ENCODE measurements at places on chromosomes 6 and 20. TPM values are rescaled to one million over a fixed set of nuclear protein-coding genes. Genes with fewer than 3 reads are reported as not detected.

DNA sequence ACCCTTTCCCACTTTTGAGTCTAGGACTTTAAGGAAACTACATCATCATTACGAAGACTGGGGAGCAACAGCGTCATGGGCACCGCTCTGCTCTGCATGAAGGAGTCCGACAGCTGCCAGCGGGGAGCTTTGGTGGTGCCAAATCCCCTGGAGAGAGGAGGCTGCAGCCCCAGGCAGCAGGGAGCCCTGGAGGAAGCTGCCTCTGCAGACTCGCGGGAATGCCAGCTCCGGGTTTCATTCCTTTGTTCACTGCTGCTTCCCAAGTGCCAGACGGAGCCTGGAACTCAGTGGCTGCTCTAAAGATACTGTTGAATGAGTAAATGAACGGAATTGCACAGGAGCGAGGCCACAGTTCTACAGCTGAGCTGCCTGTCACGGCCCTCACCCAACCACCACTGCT lies 196.5 kb upstream of the THBS2 start:
- DNase-seq = no peak

DNA sequence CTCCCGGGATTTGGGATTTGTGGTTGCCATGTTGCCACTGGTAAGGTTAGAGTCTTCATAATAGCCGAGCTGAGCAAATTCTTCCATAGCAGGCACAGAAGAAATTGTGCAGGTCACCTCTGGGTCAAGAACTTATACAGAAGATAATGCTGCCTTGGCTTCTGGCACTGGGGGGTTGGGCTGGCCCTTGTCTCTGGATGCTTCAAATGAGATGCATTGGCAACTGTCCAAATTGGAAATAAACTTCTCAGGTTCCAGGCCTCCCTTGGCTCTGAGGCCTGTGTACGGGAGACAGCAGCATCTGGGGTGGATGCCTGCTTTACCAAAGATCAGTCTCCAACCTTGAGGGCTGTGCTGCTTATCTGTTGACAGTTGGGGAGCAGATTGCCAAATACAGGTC lies 26.2 kb downstream of the MYO6 start:
- no peak for DNase-seq

GRCh38 chr20:10313701-10314100 lies 95.1 kb downstream of the SNAP25 start:
- DNase-seq = no peak

DNA sequence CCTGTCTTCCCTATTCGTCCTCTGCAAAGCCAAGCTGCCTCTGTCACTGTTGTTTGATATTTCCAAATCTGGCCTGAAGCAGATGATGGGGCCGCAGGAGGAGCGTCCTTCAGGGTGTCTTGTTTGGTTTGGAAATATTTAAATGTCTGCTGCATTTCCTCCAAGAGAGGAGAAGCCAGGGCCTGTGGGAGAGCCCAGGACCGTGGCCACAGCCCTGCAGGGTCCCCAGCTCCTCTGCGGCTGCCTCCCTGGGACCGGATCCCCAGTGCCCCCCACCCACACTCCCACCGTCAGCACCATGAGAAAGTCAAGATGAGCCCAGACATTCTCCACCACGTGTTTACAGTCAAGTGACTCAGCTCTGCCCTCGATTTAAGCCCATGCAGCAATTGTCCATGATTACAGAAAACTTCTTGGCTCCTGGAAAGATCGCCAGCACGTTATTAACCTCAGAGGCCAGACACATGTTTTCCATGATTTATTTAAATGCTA lies 18.2 kb downstream of the FOXF2 start:
- no peak for DNase-seq

DNA sequence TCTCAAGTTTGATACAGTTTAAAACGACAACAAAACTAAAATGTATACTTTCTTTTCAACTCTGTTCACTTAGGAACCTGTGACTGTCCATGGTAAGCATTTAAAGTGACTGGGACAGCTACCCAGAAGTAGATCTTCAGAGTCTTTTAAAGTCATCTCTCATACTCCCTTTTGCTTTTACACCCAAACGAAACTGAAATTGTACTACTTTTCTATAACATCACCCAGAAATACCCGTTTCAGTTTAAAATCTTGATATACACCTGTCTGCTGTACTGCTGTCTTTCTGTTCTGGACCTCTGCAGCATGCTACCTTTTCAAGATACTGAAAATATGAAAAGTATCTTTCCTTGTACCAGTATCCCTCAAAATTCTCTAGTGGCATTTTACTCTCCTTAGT lies 170.4 kb upstream of the THEMIS start:
- no peak for DNase-seq

DNA sequence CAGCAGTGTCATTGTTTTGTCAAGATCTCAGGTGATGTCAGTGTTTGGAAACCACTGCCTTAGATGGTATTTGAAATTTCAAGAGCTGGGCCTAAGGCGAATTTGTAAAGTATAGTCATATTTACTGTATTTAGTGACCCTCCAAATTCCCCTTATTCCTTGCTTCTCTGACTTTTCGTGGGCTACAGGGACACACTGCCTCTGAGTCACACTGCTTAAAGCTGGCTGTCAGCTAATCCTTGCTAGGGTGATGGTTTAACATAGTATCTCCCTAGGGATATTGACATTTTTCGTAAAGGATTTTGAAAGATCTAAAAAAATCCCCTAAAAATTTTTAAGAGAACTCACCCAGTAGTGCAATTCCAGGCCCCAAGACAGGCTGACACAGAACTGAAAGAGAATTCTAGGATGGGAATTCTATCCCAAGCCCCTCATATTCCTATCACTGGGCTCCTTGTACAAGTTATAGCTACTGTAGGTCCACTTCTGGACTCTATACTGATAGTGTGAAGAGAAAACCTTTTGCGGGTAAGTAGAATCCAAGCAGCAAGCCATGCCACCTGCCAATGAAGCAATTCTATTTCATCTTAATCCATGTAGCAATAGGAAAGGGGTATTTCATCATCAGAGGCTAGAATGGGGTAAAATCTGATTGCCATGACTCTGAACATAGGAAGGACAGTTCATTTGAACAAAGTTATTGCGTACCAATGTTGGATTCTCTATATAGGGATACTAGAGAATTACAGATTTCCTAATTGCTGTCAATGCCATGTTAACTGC lies 4.3 kb downstream of the BMP6 start:
- DNase-seq = no peak

DNA sequence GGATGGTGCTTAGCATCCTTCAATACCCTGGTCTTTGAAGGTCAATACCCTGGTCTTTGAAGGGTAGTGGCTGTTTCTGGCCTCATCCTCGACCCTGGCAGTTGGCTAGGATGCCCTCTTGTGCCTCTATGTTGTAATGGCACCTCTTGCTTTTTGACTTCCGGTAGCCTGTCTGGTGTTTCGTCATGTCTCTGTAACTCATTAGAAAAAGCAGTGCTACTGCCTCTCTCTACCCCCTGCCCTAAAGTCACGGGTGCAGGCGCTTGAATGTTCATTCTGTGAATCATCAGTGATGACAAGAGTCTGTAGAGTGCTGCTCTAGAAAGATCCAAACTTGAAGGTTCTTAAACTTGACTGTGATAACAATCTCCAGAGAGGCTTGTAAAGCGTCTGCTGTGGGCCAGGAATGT lies 28.3 kb downstream of the RSPO4 start:
- no peak for DNase-seq

GRCh38 chr20:2224368-2224639 lies 71.5 kb upstream of the TGM3 start:
- DNase-seq = no peak

DNA sequence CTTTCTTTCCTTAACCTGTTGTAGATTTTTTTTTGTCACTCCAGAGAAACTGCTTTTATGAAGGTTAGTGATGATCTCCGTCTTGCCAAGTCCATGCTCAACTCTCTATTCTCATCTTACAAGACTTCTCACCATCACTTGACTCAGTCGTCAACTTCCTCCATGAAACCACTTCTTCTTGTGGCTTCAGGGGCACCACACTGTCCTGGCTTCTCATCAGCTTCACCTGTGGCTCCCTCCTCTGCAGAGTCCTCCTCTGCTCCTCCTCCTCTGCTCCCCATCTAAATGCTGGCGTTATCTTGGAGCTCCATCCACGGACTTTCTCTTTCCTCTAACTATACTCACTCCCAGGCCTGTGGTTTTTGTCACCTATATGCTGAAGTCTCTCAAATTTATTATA lies 187.5 kb downstream of the BACH2 start:
- DNase-seq = no peak

DNA sequence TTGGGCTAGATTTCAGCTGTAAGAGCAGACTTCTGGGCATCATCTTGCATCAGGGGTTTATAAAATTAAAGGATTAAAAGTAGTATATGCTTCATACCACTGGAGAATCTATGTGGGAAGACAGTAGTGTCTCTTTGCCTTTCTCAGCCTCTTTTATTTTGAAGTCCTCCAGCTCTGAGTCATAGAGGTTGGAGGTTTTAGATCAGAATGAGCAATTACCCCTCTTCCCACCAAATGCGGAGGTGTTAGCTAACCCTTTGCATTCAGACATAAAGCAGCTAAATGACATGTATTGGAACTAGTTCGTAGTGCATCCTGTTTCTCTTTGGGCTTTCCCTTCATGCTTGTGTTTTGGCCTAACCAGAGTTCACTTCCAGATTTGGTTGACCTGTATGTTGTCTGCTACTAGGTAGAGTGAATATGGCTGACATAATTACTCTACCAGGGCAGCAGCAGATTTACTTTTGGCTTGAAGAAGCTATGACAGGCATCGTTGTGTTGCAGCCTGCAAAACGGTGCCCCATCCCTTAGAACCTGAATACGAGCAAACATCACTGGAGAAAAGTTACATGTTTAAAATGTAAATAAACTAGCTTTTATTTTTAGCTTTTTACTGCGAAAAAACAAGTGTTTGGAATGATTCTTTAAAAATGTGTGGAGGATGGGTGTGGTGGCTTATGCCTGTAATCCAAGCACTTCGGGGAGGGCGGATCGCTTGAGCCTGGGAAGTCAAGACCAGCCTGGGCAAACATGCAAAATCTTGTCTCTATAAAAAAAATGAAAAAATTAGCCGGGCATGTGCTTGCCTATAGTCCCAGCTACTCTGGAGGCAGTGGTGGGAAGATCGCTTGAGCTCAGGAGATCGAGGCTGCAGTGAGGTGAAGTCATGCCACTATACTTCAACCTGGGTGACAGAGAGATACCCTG lies 82.2 kb downstream of the MYO6 start:
- no peak for DNase-seq

DNA sequence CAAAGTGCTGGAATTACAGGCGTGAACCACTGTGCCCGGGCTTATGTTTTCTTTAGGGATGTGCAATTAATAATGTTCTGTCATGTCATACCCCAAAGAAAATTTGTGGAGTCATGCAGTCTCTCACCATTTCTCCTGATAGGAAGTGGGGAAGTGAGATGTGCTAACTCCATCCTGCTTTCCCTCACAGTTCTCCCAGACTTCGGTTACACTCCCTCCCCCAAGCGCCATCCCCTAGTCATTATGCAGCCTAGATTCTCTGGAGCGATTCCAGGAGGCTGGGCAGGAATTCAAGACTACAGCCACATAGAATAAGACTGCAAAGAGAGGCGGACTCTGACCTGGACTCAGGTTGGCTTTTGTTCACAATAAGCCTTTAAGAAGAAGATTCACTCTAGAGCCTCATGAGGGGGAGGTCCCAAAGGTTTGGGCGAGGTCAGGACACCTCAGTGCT lies 271.4 kb downstream of the ALDH8A1 start:
- DNase-seq = no peak

DNA sequence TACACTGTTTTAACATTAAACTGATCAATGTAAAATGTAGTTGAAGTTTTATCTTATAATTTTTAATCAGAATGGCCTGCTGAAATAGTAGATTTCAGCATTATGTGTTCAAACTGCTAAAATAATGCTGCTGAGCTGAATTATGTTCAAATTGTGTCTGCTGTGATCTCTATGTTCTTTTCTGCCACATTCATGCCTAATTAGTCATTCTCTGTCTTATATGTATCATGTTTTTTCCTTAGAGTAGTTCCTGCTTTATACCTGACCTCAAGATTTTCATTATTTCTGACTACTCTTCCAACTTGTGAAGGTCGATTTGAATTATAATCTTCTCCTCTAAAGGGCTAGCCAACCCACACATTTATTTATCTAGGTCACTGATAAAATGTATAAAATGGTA lies 476.7 kb upstream of the EPHA7 start:
- DNase-seq = no peak

GRCh38 chr6:150153905-150154492 lies 11.2 kb downstream of the PPP1R14C start:
- no peak for DNase-seq

- DNase-seq = no peak
Observed at GRCh38 chr20:25547063-25547462, 38.3 kb downstream of the NINL start.

- DNase-seq = no peak
Observed at GRCh38 chr6:109056661-109057060, 38.0 kb downstream of the SESN1 start.

DNA sequence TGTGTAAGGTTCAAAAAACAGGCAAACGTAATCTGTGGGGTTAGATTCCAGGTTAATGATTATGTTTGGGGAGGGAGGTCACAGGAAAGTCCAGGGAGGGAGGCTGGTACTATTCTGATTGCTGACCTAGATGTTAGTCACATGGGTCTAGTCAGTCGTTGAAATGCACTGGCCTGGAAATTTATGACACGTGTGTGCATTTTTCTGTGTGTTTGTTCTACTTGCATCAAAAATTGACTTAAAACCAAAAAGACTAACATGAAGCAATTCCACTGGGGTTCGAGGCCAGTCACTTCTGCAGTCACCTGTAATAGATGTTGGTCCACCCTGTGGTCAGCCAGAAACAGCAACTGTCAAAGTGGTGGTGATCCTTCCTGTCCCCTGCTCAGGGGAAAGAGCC lies 104.2 kb upstream of the MLN start:
- no peak for DNase-seq

Gene BHLHE23
- total RNA-seq = not detected

Gene BMP5
- total RNA-seq = not detected

Gene ADGRF1
- total RNA-seq = 8.3 TPM

Gene MDFI
- total RNA-seq = 37.3 TPM

Gene SLC22A2
- not detected for total RNA-seq

Gene COL12A1
- total RNA-seq = 130 TPM

Gene MOXD1
- 16.0 TPM for total RNA-seq

Gene SPEF1
- total RNA-seq = not detected

Gene TUBB1
- total RNA-seq = not detected

Gene MEI4
- total RNA-seq = not detected

Gene C6orf58
- not detected for total RNA-seq
